ENCODE measurements at places on chromosomes 3 and 15.
A peak's percentile ranks its signal among the peaks of the same experiment; 100 is the strongest.

GRCh38 chr3:193872265-193872753 is 263.6 kb upstream of the HES1 start:
- DNase-seq, result no peak

DNA sequence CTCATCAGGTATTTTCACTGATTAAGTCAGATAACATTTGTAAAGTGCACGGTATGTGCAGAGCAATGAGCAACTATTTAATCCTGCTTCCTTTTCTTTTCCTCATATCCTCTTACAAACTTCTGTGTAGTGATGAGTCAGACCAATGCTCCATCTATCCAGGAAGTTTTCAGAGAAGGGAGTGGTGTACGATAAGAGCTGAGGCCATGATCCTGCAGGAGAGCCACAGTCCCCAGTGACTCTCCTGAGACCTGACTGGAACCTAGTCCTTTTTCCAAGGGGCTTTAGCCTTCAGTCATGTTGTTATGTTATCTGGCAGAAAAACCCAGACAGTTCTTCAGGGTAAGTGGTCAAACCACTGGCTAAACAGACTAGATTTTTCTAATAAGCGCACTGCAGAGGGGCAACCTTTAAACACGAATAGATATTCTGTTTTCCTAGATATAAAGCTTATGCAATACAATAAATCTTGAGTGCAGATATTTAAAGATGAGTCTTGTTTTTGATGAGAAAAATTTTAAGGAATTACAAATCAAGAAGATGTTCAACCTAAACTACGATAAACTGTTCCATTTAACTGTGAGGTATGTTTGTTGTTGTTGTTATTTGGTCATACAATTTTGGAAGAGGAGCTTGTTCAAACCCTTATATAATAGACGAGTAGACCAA is 110.5 kb upstream of the RAP2B start:
- no peak for DNase-seq

- DNase-seq, result no peak
Measured at GRCh38 chr3:46573701-46574100, 7.6 kb upstream of the LRRC2 start.

GRCh38 chr3:183824761-183825455 is 469 bp downstream of the MAP6D1 start:
- DNase-seq, result no peak

GRCh38 chr3:188431553-188431952 is 277.6 kb downstream of the LPP start:
- DNase-seq, result no peak

DNA sequence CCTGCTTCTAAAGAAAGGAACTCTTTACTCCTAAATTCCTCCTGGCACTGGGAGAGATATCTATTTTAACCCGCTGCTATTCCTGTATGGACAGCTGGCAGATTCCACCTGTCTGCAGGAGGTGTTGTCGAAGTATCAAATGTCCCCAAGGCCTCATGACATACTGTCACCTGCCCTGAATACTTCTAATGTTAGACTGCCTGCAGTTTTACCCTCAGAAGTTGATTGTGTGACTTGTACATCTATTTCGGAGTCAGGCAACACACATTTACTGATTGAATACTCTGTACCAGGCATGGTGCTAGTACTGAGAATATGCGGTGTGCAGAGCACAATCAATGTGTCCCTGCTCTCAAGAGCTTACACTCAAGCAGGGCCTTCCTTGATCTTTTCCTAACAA is 38.6 kb downstream of the PDZRN3 start:
- no peak for DNase-seq

DNA sequence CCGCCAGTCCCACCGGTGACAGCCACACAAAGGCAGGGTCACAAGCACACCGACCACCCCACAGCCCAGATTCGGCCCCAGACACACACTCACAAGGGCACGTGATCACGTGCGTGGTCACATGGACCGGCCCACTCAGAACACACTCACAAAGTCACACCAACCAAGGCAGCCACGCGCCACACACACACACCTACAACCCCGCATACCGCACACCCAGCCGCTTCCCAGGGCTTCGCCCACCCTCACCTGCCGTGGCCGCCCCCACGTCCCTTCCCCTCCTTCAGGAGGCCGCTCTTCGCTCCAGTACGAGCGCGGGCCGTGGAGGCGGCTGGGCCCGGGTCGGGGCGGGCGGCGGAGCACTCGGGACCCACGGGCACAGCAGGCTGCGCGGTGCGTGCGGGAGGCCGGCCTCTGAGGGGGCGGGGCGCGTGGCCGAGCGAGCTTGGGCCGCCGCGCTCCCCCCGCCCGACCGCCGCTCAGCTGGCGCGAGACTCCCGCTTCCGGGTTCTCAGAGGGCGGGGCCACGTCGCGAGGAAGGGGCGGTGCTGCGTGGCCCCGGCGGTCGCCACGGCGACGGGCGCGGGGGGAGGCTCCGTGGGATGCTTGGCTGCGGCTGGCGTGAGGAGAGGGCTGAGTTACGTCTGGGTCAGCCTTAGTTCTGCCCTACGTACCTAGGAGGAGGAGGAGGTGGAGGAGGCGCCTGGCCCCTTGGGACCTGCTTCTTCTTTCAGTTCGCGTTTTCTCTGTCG is at the start of gene SPG21:
SPG21 (minus strand) TSS at position 499 of the 752 bp plus-strand sequence. CDS start 6,345 bp downstream, outside the sequence.
- DNase-seq, result peak; percentile 89

GRCh38 chr15:78206326-78207109 is 27.8 kb downstream of the ACSBG1 start:
- no peak for DNase-seq

- no peak for DNase-seq
Measured at GRCh38 chr3:105425153-105425502, 58.4 kb downstream of the ALCAM start.

DNA sequence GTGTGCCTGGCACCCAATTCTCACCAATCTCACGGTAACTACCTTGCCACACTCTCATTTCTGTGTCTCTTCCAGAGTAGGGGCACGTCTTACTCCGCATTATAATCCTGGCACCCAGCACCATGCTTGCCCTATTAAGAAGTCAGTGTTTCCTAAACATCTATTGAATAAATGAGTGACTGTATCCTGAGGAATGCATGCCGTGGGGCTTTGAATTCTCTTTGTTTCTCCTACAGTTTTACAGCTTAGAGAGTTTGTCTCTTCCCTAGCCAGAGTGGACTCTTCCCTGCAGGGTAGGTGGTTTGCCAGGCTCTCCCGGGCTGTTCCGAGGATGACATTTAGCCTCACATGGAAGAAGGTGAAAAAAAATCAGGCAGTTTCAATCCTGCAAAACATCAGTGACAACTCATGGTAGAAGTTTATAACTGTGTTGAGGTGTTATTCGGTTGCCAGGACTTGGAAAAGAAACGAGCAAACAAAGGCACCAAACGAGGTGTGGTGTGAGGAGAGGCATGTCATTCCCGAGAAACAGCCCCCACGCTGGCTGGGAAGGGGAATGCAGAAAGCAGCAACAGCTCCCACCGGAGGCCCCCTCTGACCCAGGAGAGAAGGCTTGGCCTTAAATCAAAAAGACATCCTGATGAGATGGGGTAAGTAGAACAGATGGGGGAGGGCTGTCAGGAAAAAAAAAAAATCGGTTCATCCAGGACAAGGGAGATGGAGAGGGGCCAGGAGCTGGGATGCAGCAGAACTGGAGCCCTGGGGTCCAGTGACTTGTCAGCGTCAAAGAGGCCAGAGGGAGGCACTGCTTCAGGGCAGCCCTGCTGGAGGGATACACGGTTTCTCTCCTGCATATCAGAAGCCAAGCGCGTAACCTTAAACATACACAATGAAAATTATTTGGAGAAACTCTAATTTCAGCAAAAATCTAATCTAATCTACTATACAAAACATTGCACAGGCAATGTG is 168.4 kb upstream of the ARRDC4 start:
- no peak for DNase-seq

- DNase-seq, result no peak
Measured at GRCh38 chr3:46903341-46904302, 26.1 kb downstream of the PTH1R start.

- DNase-seq, result no peak
Measured at GRCh38 chr15:33888176-33888575, 80.1 kb upstream of the CHRM5 start.

- no peak for DNase-seq
Measured at GRCh38 chr3:17742880-17743657, 638 bp upstream of the TBC1D5 start.

DNA sequence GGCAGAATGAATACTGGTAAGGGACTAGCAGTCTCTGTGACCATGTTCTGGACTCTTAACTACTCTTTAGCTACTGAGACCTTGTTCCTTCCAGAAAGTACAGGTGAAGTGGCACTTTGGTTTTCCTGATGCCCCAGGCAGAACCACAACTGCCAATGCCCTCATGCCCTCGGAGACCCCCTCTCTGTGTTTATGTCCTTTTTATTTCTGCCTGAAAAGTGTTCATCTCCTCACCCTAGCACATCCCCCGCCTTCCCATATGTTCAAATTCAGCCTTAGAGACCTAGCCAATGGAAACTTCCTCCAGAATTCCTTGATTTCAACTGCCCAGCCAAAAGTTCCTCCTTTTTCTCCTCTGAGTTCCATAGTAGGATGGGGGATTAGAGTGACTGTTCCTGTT is 23.3 kb upstream of the RASGRF1 start:
- no peak for DNase-seq

- peak; percentile 79 for DNase-seq
Measured at GRCh38 chr3:16838561-16838960, 46.2 kb upstream of the PLCL2 start.

- no peak for DNase-seq
Measured at GRCh38 chr15:53875139-53875538, 103.1 kb upstream of the UNC13C start.

GRCh38 chr15:31323627-31324026 is 3.0 kb upstream of the KLF13 start:
- no peak for DNase-seq

DNA sequence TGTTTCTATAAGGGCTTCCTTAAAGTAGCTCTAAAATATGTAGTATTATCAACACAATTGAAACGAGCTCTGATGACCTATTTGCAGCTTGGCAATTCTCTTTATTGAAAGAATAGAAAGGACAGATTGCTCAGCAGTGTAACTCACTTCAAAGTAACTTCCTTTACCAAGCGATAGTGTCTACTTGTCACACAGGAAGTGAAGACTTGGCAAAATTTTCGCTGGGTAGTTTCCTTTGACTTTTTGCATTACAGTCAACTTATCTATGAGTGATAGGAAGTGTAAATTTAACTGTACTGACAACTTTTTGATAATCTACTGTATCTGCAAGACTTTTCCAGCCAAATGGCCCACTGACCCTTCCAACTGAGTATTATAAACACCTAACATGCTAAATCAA is 22.8 kb downstream of the SLC9A9 start:
- no peak for DNase-seq

DNA sequence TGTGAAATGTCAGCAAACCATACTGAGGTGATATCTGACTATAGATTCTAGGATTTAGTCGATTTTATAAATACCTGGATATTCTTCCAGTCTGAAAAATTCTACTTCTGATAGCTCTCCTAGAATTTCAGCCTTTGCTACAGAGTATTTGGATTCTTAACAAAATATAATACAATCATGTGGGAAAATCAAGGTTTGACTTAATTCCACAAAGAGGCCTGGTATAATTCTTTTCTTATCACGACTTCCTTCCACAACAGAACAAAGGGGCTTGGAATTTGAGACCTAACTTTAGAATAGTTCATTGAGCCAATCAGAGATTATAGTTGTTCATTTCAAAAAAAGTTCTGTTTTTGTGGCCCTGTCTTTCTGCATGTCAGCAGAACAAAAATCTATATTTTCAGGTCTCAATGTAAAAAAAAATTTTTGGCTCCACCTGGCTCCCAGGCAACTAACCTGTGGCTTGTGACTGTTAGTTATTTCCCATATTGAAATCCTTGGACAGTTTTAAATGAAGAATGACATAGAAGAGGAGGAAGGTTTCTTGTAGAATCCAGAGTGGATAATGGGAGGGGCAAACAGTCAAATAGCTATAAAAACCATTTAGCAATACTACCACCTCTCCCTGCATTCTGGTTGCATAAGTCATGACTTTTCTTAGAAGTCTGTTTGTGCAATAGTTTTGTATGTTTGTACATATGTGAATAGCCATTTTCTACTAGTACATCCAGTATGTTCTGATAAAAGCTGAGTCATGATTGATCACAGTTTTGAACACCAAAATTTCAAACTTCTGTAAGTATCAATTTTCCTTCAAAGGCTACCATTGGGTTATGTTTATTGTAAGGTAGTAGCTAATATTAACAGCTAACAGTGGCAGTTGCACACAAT is 4.0 kb downstream of the TM4SF1 start:
- no peak for DNase-seq

- DNase-seq, result no peak
Measured at GRCh38 chr15:73940061-73940981, 14.1 kb downstream of the LOXL1 start.

Data from hematopoietic multipotent progenitor cell treated with erythropoietin and hydrocortisone succinate and interleukin-3 and kit ligand, for 17 days (in vitro differentiated cells).